ENCODE measurements at places on chromosomes 5 and 9. TPM values are rescaled to one million over a fixed set of nuclear protein-coding genes. Genes with fewer than 3 reads are reported as not detected.
A peak's percentile ranks its signal among the peaks of the same experiment; 100 is the strongest.

The GRM6 gene
- not detected for total RNA-seq

The ROR2 gene
- 26.5 TPM for total RNA-seq

The EIF4EBP3 gene
- total RNA-seq, result 0.74 TPM

The HTR4 gene
- total RNA-seq, result not detected

DNA sequence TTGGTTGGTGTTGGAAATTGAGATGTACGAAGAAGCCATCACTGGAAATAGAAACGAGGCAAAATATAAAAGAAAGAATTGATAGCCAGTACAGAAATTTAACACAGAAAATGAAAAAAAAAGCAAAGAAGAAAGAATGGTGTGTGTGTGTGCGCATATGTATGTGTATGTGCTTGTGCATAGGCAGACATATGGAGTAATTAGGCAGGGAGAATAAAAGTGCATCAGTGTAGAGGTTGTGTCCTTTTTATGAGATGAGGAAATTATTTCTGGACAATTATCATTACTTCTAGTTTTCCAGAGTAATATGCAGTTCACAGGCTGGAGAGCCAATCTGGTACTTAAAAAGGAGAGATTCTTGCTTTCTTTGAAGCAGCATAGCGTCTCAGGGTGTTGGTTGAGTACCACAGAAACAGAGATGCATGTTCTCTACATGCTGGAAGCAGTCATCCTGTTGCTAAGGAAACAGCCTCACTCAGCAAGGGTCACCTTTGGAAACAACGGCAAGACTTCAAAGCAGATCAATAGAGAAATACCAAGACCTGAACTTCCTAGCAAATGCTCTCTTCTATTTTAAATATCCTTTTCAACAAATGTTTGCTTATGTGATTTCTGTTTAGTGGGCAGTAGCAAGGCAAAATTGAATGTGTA is 172.7 kb downstream of the TAF11L14 start:
- no peak for DNase-seq

DNA sequence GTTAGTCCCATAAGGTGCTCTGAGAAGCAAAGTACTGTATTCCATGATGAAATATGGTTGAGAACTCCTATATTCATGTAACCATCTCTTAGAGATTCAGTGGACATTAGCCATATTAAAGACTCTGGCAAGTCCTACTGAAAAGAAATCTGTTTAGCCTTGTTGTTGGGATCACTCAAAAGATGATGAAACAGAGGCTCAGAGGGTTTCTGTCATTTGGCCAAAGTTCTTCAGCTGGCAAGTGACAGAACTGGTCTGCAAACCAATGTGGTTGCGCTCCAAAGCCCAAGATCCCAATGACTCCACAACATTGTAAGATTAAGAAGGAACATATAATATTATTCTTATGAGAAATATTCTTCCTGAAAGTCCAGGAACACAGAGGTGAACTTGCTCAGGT is 462.9 kb downstream of the ACTL7B start:
- no peak for DNase-seq

DNA sequence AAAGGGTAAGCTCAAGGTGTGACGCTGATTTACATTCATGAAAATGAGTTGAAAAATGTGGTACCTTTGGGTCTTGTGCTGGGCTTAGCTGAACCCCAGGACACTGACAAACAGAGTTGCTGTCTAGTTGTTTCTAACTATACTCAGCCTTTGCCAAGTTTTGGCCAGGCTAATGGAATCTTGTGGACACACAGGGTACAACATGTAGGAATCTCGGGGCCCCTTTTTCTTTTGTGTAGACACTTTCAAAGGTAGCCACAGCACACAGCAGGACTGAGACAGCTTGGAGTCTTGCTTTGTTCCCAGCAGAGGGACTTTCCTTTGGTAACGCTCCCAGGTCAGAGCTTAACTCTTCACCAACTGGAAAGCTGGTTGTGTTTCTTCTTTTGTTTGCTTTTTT is 7.8 kb downstream of the LIX1 start:
- DNase-seq, result no peak

DNA sequence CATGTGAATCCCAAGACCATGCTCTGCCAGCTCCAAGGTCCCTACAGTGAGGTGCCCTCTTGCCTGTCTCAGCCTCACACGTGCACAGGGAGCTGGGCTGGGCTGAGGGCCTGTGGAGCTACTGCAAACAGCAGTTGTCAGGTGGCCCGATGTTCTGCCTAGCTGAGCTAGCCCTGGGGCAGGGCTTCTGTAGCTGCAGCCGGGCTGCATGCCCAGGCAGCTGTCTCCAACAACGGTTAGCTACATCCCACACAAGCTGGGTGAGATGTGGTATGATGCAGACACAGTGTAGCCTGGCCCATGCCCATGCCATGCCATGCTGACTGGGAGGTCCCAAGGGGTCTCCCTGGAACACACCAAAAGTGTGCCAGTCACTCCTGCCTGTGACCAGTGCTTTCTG is 62.0 kb downstream of the MACROH2A1 start:
- no peak for DNase-seq

GRCh38 chr5:82889088-82889487 is 188.1 kb downstream of the TMEM167A start:
- no peak for DNase-seq

- DNase-seq, result no peak
Measured at GRCh38 chr9:133253268-133253667, 21.7 kb downstream of the ABO start.

GRCh38 chr9:88237991-88238571 is 99.8 kb upstream of the SPATA31C2 start:
- DNase-seq, result no peak

GRCh38 chr5:173235499-173236394 is 741 bp upstream of the NKX2-5 start:
- DNase-seq, result no peak

DNA sequence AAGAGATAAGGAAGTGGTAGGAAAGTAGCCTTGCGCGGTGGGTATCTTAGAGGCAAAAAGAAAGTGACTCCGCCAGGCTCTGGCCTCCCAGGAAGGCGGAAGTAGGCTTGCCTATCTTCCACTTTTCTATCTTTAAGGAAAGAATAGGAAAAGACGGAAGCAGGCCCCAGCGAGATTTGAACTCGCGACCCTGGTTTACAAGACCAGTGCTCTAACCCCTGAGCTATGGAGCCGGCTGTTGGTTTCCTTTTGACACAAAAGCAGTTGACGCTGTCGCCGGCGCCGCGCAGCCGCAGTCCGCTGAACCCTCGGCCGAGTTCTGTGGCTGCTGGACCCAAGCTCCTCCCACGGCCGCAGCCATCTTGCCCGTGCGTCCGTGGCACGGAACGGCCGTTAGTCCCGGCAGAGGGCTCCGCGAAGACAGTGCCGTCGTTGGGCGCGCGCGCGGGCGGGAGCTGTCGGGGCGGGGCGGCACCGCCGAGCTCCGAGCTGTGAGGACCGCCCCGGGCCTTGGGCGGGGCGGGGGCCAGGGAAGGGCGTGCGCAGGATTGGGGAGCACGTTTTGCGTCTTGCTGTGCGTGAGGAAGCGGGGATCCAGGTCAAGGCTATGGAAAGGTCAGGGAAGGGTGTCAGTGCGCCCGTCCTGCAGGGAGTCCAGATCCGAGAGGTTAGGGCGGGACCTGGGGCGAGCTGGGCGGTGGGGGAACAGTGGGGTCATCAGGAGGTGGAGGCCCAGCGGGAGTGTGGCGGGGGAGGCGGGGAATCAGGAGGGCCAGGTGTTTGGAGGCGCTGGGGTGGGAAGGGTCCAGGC is 13.3 kb downstream of the TRIM7 start:
- peak; percentile 95 for DNase-seq

- peak; percentile 52 for DNase-seq
Measured at GRCh38 chr5:72847439-72847838, 31.0 kb downstream of the TNPO1 start.
